ENCODE measurements at places on chromosomes 12 and 14.

DNA sequence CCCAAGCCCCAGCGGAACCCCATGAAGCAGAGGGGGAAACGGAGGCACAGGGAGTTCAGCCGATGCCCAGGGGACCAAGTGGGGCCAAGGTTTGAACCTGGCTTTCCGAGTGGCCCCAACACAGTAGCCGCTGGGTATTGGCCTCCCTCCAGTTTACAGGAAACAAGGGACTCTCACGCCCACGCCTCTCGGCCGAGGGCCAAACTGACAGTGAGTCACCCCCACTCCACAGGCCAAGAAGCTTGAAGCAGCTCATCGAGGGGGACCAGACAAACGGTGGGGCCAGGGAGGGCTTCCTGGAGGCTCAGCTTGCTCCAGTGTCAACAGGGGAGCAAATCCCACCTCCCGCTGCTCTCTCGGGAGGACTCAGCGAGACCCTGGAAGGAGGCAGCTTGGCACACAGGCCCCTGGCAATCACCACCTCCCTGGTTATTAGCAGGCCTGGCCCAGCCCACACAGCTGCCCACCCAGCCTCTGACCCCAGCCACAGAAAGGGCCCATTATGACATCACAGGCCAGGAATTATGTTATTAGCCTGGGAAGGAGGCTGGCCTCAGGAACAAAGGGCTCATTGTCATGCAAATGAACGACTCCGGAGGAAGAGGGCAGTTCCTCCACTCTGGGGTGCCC, 54.6 kb downstream of the NCOR2 start:
- DNase-seq, result peak; percentile 92

DNA sequence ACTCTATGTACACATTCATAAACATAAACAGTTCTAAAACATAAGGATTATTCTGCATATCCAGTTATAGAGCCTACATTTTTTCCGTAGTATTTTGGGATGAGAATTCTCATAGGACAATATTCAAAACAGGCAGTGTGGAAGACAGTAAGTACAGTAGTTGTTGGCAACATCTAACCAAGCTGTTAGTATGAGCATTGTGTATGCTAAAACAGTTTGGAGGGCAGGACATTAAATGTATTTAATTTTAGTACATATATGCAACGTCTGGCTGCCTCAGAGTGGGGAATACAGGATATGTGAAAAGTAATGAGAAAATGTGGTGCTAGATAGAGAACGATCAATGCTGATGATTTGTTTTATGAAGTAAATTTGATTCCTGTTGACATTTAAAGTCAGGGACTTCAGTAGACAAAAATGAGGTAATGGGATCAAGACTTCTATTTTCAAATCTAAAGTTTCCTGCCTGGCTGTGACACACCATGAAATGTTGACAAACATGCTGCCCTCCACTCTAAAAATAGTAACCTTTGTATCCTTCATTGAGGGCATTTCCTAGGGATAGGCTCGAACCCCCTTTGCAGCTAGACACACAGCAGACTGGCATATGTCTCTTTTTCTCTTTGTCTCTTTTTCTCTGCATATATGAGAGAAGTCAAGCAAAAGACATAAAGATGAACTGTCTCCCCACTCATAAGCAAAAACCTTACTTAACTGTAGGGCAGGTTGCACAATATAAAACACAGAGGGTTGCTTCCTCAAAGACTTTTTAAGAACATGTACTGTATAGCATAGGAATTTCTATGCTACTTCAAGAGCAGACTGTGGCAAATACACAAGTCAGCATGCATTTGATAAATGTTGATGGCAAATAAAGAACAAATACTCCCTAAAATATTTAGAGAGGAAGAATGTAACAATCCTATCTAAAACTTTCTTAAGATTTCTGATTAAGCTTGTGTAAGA, 75.5 kb upstream of the GTF2A1 start:
- DNase-seq, result no peak

- no peak for DNase-seq
These were observed 141.1 kb downstream of the NDUFA12 start for GRCh38 chr12:94862421-94862820.

DNA sequence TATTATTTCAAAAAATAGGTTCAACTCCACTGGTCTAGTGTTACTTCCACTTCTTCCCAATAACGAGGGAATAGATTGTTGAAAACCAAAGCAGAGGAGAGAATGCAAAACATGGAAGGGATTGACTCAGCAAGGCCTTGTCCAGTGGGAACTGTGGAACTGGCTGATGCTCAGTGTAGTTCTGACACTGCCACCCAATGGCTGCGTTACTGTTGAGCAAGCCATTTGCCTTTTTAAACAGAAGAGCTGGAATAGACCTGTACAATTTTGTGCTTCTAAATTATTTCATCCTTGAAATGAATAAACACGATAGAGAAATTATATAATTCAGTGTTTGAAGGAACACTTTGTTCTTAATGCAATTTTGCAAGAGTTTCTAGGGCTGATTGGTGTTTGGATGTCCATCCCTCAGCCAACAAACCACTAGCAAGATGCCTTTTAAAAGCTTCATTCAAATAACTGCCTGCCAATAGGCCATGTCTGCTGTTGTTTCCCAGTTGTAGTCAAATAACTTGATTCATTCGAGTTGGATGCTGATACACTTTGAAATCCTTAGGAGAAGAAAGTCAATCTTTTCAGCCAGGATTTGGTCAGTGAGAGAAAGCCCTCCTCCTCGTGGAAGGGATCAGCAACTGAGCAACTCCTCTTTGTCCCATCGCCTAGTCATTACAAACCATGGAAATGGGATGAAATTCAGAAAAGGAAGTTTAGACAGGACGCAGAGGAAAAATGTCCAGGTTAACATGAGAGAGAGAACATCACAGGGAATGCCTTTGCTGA, 7.3 kb upstream of the MGP start:
- DNase-seq, result no peak
